Activated CD8-positive, alpha-beta memory T cell treated with anti-CD3 and anti-CD28 coated beads, Interleukin-2, amount 10 ng/mL, durations not matched to agents 7 days and 5 days (primary cell): ENCODE measurements at places on chromosomes 1 and 21. TPM values are rescaled to one million over a fixed set of nuclear protein-coding genes. Genes with fewer than 3 reads are reported as not detected.

DNA sequence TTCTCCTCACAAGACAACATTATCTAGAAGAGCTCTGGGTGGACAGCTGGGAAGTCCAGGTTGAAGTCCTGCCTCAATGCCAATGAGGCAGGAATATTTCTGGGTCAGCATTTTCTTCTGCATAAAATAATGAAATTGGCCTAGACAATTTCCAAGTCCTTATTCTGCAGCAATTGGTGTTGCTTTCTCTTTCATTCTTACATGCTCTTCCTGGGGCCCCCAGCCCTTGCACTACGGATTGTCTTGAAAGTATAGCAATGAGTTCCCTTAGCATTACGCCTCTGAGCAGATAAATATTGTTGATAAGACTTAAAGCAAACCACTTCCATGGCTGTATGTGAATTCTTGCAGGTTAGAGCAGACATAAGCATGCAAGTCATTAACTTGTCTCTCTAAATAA is 188.5 kb downstream of the TGFBR3 start:
- DNase-seq, result peak; percentile 83
- peak overlapping the region; percentile 87 for H3K27ac ChIP-seq
- no peaks in the 10 kb centered on the region for H3K27me3 ChIP-seq

- no peak for DNase-seq
- H3K27ac ChIP-seq, result no peak overlapping the region
- no peak overlapping the region for H3K4me3 ChIP-seq
- peaks cover 10% of the 10 kb centered on the region for H3K27me3 ChIP-seq
- no peaks in the 10 kb centered on the region for H3K36me3 ChIP-seq
Observed at GRCh38 chr1:212651521-212651920, 43.0 kb downstream of the ATF3 start.

DNA sequence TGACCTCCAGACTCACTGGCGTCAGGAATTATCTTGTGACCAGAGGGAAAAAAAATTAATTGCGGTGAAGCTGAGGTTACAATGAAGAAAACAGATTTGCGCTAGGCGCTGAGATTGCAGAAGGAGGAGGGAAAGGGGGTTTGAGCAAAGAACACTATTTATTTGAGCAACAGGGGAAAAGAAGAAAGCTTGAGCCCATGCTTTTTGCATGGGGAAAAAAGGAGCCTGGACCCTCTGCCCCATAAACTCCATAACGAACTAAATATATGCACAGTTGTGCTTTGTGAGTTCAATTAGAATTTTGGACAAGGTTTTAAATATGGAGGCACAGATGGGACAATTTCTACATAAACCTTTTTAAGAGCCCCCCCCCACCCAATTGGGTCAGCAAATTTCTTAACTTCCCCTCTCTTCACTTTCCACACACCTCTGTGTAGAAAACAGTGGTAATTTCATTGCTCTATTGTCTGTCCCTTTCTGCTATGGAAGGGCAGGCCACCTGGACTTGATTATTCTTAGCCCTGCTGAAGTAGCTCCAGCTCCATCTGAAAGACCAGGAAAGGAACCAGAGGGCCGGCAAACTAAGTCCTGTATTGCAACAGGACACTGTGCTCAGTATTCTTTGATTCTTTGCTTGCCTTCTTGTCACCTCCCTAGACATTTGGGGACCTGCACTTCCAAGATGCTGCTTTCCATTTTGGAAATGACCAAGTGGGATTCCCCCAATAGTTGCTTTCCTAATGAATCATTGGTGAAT is 862 bp upstream of the ID3 start:
- no peak overlapping the region for H3K27ac ChIP-seq
- H3K27me3 ChIP-seq, result peaks cover 47% of the 10 kb centered on the region
- peak overlapping the region; percentile 84 for H3K4me3 ChIP-seq

DNA sequence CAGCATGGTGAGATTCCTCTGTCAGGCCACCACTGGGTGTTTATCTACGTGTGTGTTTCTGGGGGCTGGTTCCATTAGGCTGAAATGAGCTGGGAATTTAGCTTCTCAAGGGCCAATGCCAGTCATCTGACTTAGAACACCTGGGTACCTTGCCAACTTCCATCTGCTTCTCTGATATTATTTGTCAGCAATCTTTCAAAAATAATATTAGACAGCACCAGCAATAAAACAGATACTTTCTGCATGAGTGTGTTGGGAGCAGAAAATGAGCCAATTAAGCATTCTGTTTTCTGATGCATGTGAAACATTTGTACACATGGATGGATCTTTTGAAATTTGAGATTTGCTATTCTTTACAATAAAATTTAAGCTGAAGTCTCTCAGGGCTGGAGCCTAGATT is 124.1 kb downstream of the RYR2 start:
- no peaks in the 10 kb centered on the region for H3K4me1 ChIP-seq
- peaks cover 9% of the 10 kb centered on the region for H3K27me3 ChIP-seq
- H3K36me3 ChIP-seq, result no peaks in the 10 kb centered on the region
- DNase-seq, result no peak
- H3K27ac ChIP-seq, result no peak overlapping the region

- no peak for DNase-seq
- no peak overlapping the region for H3K27ac ChIP-seq
- H3K27me3 ChIP-seq, result no peaks in the 10 kb centered on the region
- H3K4me1 ChIP-seq, result peaks cover 10% of the 10 kb centered on the region
Observed at GRCh38 chr1:9875636-9876000, 34.5 kb downstream of the CTNNBIP1 start.

GRCh38 chr1:201584471-201585092 is 45.7 kb downstream of the NAV1 start:
- no peaks in the 10 kb centered on the region for H3K4me1 ChIP-seq
- H3K27me3 ChIP-seq, result peaks cover 26% of the 10 kb centered on the region
- no peak overlapping the region for H3K4me3 ChIP-seq

DNA sequence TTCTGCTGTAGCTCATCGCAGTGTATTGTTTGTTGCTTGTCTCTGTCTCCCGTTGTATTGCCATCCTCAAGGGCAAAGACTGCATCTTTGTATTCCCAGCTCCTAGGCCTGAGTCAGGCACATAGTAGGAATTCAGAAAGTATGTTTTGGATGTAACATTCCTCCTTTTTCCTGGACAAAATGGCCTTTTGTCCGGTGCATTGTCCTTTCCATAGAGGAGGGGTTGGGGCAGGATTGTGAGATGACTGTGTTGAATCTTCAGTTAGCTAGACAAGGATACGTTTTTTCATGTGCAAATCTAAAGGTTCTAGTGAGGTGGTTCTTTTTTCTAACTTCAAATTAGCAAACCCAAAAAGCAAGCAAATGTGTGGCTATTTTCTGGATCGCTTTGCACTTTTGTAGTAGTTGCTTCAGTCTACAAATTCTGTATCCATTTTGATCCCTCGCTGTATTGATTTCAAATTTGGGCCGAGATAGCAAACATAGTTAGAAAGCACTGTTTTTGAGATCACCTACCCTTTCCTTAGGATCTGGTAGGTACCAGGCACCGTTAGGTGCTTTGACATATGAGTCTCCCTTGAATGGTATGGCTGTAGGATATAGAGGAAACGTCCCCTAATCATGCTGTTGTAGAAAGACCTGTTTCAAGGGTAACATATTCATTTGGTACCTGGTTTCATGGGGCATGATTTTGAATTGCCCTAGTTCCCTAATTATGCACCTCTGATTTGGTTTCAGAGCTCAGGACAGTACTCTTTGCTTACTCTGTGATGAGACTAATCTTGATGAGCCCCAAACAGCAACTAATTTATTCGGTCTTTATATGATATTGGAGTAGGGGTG is 1.2 kb downstream of the PPP1R8 start:
- no peak for DNase-seq
- no peaks in the 10 kb centered on the region for H3K27me3 ChIP-seq
- peak overlapping the region; percentile 94 for H3K4me3 ChIP-seq

The CRYBG2 gene
- 5.7 TPM for total RNA-seq

GRCh38 chr1:208835097-208835463 is 590.9 kb upstream of the PLXNA2 start:
- no peaks in the 10 kb centered on the region for H3K36me3 ChIP-seq
- no peaks in the 10 kb centered on the region for H3K4me1 ChIP-seq
- DNase-seq, result no peak
- no peak overlapping the region for H3K4me3 ChIP-seq
- H3K27me3 ChIP-seq, result no peaks in the 10 kb centered on the region

DNA sequence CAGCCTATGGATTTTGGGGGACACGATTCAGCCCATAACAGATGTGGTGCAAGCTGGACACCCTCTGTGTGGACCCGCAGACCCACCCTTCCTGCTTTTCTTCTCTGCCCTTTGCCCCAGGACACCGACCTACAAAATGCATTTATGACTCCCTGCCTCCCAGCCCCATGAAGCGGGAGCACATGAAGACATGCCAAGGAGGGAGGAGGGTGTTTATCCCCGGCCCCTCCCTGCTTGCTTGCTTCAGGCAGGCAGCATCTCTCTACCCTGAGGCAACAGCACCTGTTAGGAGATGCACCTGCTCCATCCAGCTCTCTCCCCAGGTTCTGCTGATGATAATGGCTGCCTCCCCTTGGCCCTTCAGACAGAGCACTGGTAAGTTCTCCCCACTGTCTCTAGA is 187.5 kb downstream of the PSMG1 start:
- DNase-seq, result no peak
- peaks cover 21% of the 10 kb centered on the region for H3K27me3 ChIP-seq
- H3K27ac ChIP-seq, result no peak overlapping the region
- no peak overlapping the region for H3K4me3 ChIP-seq
- peaks cover 21% of the 10 kb centered on the region for H3K4me1 ChIP-seq

The CTNNBIP1 gene
- total RNA-seq, result 10.9 TPM

GRCh38 chr1:29133861-29134694 is 10.4 kb upstream of the TMEM200B start:
- no peak overlapping the region for H3K4me3 ChIP-seq
- no peak overlapping the region for H3K27ac ChIP-seq
- H3K4me1 ChIP-seq, result peaks cover 4% of the 10 kb centered on the region
- no peaks in the 10 kb centered on the region for H3K36me3 ChIP-seq
- peaks cover 32% of the 10 kb centered on the region for H3K27me3 ChIP-seq

GRCh38 chr1:24277420-24278169 is 41.6 kb upstream of the GRHL3 start:
- peak; percentile 50 for DNase-seq
- peaks cover 32% of the 10 kb centered on the region for H3K27me3 ChIP-seq
- H3K4me1 ChIP-seq, result peaks cover 21% of the 10 kb centered on the region
- H3K36me3 ChIP-seq, result peaks cover 6% of the 10 kb centered on the region

The KCNK1 gene
- 1.5 TPM for total RNA-seq

DNA sequence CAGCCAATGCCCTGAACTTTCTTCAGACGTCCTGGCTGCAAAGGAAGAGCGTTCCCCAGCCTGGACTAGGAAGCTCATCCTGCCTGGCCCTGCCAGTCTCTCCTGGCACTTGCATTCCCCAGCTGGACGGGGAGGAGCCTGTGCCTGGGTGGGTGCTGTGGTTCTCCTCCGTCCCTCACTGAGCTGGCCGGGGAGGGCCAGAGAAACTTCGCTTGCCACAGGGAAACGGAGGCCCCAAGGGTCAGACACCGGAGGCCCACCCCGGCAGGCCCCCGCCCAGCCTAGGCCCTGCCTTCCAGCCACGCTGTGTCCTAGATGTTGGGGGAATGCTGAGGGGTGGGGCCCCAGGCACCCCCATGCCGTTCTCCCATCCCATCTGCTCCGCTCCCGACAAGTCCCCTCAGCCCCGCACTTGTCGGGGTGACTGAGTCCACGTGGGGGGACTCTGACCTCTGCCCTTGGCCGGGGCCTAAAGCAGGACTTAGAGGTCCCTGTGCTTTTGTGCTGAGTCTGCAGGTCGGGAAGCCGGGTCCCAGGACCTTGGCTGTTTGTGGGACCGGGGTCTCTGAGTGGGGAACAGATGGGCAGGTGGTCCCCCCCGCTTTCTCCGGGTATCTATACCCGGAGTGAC is 4.8 kb downstream of the FTCD start:
- H3K27ac ChIP-seq, result no peak overlapping the region
- H3K27me3 ChIP-seq, result no peaks in the 10 kb centered on the region
- peak; percentile 26 for DNase-seq
- H3K4me1 ChIP-seq, result no peaks in the 10 kb centered on the region

GRCh38 chr21:32137931-32138330 is 140.9 kb downstream of the MIS18A start:
- H3K4me3 ChIP-seq, result no peak overlapping the region
- no peak overlapping the region for H3K27ac ChIP-seq
- H3K4me1 ChIP-seq, result no peaks in the 10 kb centered on the region

DNA sequence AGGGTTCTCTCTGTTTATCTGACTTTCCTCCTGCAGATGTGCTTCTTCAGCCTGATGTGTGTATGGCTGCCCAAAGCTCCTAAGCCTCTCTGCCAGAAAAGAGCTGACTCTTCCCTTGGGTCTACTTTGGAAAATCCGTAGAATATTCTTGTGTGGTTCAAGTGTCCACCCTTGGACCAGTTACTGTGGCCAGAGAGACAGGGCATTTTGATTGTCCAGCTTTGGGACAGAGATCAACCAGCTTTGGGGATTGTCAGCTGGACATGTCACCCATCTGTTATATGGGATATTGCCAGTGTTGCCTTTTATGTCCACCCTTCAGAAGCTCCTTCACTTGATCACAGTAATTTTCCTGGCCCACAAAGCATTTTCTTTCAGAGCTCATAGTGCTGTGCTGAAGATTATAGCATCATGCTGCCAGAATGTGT is 126.2 kb upstream of the L1TD1 start:
- H3K4me1 ChIP-seq, result no peaks in the 10 kb centered on the region
- no peaks in the 10 kb centered on the region for H3K27me3 ChIP-seq
- no peak overlapping the region for H3K4me3 ChIP-seq
- DNase-seq, result no peak
- peaks cover 1% of the 10 kb centered on the region for H3K36me3 ChIP-seq
- no peak overlapping the region for H3K27ac ChIP-seq

GRCh38 chr1:68375919-68376318 is 73.8 kb downstream of the RPE65 start:
- no peak for DNase-seq
- H3K4me3 ChIP-seq, result no peak overlapping the region
- H3K27ac ChIP-seq, result no peak overlapping the region
- no peaks in the 10 kb centered on the region for H3K4me1 ChIP-seq
- H3K27me3 ChIP-seq, result no peaks in the 10 kb centered on the region
- H3K36me3 ChIP-seq, result no peaks in the 10 kb centered on the region

GRCh38 chr21:16421007-16421406 is 691.2 kb downstream of the USP25 start:
- no peak for DNase-seq
- no peaks in the 10 kb centered on the region for H3K27me3 ChIP-seq
- no peak overlapping the region for H3K4me3 ChIP-seq
- H3K4me1 ChIP-seq, result no peaks in the 10 kb centered on the region
- no peak overlapping the region for H3K27ac ChIP-seq
- H3K36me3 ChIP-seq, result no peaks in the 10 kb centered on the region
